Stimulated activated CD4-positive, alpha-beta T cell treated with anti-CD3 and anti-CD28 coated beads, Interleukin-1b, Interleukin-23, amount 100 ng/mL, for 48 hours (primary cell): ENCODE measurements at places on chromosomes 1 and 21.

- DNase-seq = no peak
Measured at GRCh38 chr1:9086045-9086444, 16.6 kb upstream of the SLC2A5 start.

DNA sequence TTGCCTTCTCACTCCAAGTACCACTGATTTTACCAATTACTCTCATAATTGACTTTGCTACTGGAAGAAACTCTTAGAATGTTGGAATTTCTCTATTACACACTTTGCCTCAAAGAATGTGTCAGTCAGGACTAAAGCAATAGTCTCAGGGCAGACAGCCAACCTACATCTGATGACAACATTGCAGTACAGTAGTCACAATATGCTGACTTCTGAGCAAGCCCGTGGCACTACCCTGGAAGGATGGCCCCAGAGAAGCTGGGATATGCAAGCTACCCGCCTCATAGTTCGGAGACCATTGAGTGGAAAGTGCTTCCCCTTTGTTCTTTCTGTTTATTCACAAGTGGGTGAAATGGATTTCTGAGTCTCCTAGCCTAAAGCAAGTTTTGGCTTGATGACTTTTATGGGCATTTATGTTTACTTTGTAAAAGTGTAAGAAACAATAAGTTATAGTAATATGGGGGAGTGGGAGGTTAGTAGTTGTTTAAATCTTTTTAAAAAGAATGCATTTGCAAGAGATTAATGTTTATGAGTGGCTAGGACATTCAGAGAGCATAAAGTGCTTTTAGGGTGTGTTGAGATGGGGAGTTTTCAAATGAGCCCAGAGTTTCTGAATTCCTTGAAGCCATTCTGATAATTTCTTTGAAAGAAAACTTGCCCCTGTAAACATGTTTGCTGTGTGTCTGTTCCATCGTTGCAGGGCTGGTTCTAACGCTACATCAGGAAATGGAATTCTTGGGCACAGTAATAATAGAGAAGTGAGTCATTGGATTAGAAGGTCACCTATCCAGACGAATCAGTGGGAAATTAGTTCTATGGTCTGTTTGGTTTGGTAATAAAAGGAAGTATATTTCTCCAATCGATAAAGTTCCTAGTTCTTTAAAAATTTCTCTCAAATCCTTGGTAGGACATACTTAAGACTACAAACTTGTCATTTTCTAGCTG, 63.8 kb downstream of the LMO4 start:
- no peak for DNase-seq

- DNase-seq = no peak
Measured at GRCh38 chr1:206478746-206479145, 8.5 kb downstream of the IKBKE start.

GRCh38 chr1:22963044-22963677, 9.5 kb downstream of the LACTBL1 start:
- DNase-seq = no peak

GRCh38 chr1:40663324-40664166, 1.9 kb downstream of the RIMS3 start:
- no peak for DNase-seq

- DNase-seq = peak; percentile 54
Measured at GRCh38 chr1:6414443-6414844, 5.3 kb downstream of the HES2 start.

DNA sequence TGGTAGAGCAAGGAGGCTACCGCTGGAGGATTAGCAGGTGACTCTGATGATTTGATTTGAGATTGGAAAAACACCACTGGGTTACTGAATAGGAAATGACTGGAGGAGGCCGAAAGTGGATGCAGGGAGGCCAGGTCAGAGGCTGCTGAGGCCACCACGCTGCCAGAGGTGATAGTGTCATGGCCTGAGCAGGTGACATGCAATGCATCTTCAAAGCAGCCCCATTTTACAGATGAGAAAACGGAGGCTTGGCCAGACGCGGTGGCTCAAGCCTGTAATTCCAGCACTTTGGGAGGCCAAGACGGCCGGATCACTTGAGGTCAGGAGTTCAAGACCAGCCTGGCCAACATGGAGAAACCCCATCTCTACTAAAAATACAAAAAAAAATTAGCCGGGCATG, 12.8 kb downstream of the C1orf167 start:
- DNase-seq = no peak

GRCh38 chr1:89912073-89912472, 82.8 kb upstream of the ZNF326 start:
- no peak for DNase-seq

DNA sequence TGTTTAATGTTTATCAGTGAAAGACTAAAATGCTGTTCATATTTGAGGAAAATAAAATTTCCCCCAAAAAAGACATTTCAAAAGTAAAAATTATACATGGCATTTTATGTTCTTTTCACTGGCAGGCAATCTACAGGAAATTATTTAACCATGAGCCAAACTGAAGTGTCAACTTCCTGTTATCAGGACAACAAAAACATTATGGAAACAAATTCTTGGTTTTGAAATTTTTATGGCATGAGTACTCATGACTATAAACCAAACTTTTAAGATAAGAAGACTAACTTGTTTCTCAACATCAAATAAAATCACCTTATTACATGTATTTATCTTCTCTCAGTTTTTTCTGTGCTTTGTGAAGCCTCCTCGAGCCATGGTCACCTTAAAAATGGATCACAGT, 698.6 kb downstream of the LTN1 start:
- DNase-seq = no peak

GRCh38 chr1:201628490-201628889, 89.6 kb downstream of the NAV1 start:
- no peak for DNase-seq

DNA sequence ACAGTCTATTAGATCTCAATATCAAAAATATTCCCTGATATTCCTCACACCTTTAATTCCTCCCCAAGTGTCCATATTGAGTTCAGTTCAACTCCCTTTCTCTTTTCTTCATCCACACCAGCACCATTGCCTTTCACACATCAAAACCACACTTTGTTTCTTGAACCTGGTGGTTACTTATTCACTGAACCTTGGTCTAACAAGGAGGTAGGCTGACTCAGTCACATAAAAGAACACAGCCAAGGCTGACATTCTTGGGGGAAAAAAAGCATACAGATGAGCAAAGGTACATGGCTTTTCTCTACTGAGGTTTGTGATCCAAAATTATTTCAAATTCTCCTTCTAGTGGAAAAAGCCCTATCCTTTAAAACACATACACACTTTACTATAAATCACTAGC, 131.7 kb upstream of the USH2A start:
- no peak for DNase-seq

GRCh38 chr1:241839369-241839979, 8.5 kb upstream of the EXO1 start:
- DNase-seq = no peak

DNA sequence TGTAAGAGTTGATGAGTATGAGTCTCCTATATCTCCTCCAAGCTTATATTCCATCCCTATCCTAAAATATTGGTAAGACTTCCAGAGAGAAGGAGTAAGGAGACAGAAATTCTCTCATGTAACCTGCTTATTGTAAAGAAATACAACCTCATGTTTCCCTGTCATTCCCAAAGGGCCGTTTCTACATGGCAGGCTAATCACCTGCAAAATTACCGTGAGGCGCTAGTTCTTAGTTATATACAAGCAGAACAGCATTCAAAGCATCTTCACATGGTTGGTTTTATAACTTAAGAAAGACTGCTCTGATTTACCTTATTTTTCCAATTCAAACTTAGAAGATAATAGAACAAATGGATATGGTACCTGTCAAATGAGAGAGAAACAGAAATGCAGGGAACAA, 42.9 kb downstream of the DAB1 start:
- no peak for DNase-seq

GRCh38 chr1:182630586-182630985, 26.4 kb upstream of the RGS16 start:
- DNase-seq = no peak

GRCh38 chr1:35968396-35968795, 37.5 kb downstream of the AGO3 start:
- no peak for DNase-seq

DNA sequence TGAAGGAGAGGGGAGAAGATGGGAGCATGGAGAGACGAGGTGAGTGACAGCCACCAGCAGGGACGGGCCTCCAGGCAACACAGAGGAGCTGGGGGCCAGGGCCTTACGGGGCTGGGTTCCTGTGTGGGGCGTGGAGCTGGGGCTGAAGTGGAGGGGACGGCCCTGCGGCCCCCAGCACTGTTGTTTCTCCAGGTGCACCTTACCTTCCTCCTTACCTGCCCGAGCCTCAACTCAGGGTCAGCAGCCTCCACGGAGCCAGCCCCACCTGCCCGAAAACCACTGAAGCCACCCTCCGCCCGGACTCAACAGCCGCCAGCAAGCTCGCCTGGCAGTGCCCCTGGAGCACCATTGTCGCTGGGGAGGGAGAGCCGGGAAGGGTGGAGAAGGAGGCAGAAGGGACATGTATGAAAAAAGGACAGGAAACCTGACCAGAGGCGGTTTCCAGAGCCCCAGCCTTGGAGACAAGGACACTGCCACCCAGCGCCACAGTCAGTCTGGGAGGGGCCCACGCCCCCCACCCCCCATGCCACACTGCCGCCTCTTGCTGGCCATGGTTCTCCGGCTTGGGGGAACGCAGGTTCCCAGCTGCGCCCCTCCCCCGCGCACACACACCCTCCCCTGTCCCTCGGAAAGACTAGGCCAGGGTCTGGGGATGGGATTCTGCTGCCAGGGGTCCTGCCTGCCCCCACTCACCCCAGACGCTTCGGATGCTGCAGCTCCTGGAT, 10.6 kb downstream of the PLA2G2F start:
- DNase-seq = no peak

GRCh38 chr1:22750685-22751051, 40.0 kb downstream of the EPHB2 start:
- no peak for DNase-seq

DNA sequence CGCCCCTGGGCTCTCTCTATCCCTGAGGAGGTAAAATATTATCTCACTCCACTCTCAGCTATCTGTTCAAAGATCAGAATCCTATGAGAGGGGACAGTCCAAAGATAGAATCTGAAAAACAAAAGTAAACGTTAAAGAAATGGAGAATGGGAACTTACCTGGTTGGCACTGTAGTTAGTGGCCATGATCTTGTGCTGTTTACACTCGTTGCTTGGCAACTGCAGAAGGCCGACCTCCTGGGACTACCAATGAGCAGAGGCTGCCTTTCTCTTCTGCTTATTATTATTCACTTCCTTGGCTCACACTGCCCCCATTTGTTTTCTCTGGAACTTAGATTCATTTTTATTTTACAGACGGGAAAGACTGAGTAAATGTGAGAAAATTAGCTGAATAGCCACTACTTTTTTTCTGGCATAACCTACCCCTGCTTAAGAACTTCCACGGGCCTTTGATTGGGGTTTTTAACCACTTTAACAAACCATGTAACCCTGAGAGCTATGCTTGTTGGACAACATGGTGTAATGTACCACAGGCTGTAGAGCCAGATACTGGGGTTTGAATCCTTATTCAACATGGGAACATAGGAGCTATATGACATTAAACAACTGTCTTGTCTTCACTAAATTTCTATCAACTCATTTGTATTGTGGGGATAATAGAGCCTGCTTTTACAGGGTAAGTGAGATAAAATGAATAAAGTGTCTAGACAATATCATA, at the start of gene CFAP126:
Gene CFAP126 (minus strand): TSS at position 193 of the 717 bp plus-strand sequence. CDS start 8 bp downstream, at position 185.
- peak; percentile 47 for DNase-seq

DNA sequence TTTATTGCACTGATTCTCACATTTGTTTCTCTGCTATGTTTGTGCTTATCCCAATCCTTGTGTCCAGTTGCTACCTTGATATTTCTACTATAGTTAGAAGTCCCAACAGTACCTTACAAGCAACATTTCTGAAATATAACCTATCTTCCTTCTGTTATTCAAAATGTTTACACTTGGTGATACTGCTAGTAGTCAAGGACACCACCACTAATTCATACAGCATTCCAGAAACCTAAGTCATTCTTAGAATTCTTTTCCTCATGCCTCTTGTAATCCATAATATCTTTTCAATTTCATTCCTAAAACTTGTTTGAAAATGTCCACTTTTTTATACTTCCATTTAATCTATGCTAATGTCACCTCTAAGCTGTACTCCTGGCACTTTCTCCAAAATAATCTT, 2132.1 kb downstream of the NCAM2 start:
- no peak for DNase-seq

DNA sequence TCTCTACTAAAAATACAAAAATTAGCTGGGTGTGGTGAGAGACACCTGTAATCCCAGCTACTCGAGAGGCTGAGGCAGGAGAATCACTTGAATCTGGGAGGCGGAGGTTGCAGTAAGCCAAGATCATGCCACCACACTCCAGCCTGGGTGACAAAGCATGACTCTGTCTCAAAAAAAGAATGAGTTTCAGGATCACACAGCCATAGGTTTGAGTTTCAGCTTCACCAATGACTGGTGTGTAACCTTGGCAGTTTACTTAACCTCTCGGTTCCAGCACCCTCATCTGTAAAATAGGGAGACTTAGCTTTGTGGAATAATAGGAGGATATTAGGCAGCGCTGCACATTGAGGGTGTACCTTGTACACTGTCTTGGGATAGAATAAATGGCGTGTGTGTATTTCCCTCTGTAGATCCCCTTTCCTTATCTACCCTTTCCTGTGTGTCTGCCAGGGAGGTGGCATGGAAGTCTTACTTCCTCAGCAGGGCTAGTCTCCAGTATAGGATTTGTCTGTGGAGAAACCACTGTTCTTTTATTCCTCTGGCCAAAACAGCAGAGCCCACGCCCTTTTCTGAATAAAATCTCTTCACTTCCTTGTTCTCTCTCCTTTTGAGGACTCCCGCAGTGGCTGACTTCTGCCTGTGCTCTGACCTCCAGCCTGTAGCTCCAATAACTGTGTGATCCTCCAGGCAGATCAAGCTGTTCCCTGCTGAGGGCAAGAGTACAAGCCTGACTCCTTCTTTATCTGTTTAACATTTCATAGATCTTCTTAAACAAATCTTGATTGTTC, 90.4 kb downstream of the HHAT start:
- no peak for DNase-seq

DNA sequence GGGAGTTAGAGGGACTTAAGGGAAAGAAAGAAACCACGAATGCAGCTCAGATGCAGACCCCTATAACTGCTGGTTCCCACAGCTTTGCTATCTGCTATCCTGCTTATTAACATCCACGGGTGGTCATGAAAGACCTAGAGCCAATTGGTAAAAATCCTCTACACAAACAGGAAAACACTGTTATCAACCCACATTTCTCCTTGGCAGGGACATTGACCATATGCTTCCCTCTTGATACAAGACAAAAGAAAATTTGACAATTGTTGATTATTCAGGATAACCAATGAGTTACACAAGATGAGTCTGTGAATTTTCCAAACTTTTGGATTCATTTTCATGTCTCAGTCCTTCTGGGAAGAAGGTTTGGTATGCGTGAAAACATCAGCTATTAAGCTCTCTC, 90.4 kb downstream of the TIAM1 start:
- DNase-seq = no peak

- no peak for DNase-seq
Measured at GRCh38 chr21:43354026-43354420, 72.9 kb downstream of the SIK1 start.

GRCh38 chr1:7591565-7591964, 179.5 kb upstream of the VAMP3 start:
- DNase-seq = no peak

DNA sequence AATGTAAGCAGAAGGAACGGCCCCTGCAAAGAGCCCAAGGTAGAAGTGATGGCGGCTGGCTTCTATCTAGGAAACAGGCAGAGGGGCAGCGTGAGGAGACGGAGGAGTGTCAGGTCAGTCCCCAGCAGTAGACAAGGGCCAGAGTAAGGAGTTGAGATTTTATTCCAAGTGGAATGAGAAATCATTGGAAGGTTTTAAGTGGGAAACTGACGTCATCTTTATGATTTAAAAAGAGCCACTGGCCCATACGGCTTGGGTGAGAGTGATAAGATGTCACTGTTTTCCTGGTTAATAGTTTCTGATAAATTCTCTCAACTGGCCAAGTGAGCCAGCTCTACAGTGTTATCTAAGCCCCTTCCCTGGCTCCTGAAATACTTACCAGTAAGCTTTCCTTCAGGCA, 103.2 kb upstream of the CAMK1G start:
- DNase-seq = no peak
